DND-41 (cell line): ENCODE measurements at places on chromosomes 5 and 9.

DNA sequence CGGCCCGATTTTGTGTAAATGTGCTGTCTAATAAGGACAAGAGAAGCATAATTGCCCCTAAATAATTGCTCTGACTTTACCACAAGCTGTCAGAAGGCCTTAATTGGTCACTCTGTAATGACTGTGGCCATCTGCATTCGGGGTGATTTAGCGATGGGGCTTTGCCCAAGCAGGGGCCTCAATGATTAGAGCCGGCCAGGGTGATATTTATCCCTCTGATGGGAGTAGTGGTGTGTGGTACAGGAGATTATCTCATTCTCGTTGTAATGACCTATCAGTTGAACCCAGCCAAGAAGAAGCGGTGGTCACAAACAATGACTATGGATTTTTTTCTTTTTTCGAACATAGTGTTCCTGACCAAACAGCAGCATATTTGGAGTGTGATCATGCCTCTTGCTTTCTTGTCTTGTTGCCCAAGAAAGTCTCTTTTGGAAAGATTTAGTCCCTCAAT, 72.0 kb upstream of the SAP30L start:
- DNase-seq: no peak

- DNase-seq: no peak
Measured at GRCh38 chr9:124353166-124353768, 62.0 kb downstream of the PSMB7 start.

- no peak for DNase-seq
Measured at GRCh38 chr5:104859437-104859836, 1296.8 kb upstream of the NUDT12 start.

DNA sequence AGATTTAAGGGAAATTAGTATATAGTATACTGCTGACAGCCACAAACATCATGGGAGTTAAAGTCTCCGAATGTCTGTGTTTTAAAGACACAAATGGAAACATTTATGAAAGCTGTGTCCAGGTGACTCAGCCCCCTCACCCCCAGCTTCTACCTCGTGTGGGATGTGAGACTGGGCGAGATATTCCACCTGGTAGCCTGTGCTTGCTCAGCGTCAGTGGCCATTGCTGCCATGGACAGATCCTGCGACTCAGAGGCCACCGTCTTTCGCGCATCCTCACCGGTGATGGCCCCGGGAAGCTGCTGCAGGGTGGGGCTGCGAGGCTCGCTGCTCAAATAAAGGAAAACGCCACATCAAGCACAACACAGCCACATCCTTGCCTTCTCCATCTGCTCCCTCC, 31.2 kb upstream of the EXOC3 start:
- no peak for DNase-seq

DNA sequence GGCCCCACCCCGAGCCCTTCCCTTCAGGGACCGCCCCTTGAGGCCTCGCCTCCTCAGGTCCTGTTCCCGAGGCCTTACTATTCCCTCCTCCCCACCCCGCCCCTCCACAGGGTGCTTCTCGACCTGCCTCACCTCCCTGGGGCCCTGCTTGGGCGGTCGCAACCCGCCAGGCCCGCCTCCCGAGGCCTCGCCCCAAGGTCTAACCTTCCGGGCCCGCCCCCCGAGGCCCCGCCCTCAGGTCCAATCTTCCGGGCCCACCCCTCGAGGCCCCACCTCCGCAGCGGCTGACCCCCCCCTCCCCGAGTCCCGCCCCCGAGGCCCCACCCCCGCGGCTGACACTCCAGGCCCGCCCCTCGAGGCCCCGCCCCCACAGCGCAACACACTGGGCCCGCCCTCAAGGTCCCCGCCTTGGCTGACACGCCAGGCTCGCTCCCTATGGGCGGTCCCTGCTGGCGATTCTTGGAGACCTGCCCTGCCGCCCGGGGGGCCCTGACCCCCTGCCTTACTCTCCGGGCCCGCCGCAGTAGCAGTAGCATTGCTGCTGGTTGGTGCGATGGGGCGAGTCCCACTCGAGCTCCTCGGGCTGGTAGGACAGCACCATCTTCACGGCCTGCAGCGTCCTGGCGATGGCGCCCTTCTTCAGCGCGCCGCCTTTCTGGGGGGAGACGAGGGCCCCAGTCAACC, 8.2 kb downstream of the PHF19 start:
- no peak for DNase-seq

DNA sequence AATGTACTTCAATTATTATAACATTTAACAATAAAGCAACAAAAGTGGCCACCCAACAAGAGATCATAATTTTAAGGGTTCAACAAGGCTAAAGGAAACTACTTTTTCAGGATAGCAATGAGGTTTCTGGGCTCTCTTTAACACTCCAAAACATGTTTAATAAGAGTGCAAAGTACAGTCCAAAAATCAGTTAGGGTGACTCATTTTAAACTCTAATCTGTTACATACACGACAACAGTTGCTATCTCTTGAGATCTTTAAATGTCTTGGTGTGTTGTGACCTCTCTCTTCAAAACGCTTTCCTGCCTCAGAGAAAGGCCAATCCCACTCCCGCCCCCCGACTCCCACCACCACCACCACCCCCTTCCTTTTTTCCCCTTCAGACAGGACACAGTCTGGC, 11.5 kb downstream of the NFIB start:
- DNase-seq: no peak

GRCh38 chr5:150065346-150065745, 21.0 kb downstream of the CSF1R start:
- DNase-seq: no peak

DNA sequence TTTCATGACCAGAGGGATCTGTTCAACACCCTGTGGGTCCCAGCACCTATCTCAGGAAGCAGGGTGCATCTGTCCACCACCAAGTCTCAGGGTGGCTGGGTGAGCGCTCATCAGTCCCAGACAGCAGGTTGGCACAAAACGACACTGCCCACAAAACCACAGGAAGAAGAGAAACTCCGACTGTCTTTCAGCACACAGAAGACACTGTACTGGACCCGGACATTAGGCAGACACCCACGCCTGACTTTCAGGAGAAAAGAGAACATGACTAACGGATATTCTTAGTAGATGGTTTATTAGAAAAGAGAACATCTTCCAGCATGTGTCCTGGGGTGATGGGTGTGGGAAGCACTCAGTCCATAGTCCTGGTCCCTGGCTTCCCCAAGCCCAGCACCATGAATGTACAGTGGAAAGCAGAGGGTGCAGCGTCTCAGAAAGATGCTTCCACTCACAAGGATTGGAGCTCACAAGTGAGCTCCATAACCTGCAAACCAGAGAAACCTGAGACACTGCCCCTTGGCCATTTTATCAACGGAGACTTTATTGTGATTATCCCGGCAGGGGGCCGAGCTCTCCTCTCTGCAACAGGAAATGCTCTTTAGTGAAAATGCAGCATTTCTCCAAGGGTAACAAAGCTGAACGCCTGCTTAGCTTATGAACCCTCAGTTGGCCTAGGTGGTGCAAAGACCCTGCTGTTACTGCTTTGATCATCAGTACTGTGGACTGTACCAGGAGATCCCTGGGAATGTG, 35.8 kb upstream of the LCP2 start:
- DNase-seq: peak; percentile 66

GRCh38 chr9:108478431-108479332, 377.1 kb downstream of the ACTL7B start:
- no peak for DNase-seq

DNA sequence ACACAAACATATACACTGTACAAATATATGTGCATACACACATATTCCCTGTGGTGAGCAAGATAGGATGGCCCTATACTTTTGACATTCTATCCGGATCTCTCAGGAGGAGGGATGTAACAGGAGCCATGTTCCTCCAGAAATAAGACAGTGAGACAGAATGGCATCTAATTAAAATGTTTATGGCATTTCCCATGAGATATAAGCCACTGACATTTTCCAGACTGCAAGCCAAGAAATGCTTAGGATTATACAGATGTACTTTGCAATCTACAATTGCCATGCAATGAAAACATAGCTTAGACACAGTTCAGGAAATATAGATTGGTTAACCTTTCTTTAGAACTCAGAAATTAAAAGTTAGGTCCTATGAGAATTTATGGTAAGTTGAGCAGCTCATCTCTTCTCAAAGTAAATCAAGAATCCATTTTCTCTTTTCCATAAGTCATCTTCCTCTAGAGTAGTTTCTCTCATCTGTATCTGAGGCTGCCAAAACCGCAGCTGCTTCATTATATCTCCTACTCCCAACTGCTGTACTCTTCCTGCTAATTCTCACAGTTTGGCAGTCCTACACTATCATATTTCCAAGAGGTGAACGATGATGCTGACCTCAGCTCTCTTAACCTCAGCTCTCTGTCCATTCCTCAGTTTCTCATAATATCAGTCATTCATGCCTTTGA, 1719.1 kb downstream of the MAT2B start:
- no peak for DNase-seq

DNA sequence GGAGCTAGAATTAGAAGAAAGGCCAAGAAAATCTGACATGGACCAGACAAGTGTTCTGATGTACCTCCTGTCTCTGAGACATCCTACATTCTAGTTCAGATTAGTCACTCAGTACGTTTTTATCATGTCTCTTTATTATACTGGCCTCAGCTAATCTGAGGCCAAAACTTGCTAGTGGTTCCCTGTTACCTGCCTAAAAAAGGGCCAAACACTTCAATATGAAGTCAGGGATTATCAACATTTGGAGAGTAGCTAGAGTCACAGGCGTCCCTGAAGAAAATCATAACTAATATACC, 587.4 kb downstream of the PRELID2 start:
- DNase-seq: no peak

- DNase-seq: no peak
Measured at GRCh38 chr9:135374591-135374990, 105.0 kb upstream of the PPP1R26 start.

DNA sequence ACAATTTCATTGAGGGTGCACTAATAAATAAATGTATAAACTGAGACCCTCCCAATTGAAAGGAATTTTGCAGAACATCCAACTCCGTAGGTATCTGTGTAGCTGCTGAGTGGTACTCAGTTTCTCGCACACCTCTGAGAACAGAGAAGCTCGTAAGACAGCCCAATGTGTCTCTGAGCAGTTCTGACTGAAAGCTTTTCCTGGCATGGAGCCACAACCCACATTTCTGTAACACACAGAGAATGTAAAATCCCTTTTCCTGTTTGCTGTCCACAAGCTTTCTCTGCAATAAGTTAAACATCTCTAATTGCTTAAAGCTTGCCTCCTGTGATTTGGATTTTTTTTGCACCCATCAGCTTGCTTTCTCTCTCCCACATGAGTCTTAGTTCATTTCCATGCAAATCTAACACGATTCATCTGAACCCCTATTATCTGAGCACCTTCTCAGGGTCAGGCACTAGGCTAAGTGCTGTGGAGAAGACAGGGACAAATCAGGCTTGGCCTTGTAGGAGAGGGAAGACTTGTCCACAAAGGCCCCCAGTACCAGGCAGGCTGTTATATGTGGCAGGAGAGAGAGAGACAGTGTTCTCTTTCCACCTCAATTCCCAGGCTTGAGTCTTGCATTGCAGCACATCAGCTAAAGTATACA, 44.2 kb upstream of the COL15A1 start:
- peak; percentile 11 for DNase-seq

GRCh38 chr5:147552897-147553296, 43.0 kb upstream of the DPYSL3 start:
- DNase-seq: no peak

GRCh38 chr5:135174315-135175096, 140.5 kb upstream of the PITX1 start:
- no peak for DNase-seq

GRCh38 chr9:19223724-19224123, 6.8 kb upstream of the DENND4C start:
- no peak for DNase-seq

- peak; percentile 23 for DNase-seq
Measured at GRCh38 chr5:155943516-155944407, 383.2 kb upstream of the SGCD start.

DNA sequence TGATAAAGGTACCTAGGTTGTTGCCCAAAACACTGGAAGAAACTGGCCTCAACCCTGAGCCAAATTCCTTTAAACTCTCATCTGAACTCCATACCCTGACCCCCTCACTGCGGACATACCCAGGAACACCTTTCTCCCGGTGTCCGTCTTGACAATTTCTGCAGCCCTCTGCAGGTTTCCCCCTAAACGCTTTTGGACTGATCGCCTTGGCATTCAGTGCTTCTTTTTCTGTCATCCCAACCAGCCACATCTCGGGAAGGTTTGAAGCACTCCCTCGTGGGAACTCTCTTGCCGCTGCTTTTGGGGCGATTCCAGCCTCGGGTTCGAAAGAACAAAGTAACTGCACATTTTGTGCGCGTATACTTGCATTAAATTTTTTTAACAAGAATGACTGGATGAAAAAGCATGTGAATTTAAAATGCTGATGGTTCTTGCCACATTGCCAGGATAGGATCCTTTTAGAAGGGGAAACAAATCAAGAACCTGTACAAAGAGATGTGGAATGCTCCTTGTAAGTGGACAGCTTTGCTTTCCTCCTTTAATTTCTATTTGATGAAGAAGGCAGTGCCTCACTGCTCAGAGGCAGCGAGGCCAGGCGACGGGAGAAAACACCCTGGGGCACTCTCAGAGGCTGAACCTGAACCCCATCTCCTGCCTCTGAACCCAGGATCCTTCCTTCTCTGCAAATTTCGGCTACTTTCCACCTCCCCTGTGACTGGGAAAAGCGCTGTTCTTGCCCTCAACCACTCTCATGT, 615 bp downstream of the PSMD5 start:
- no peak for DNase-seq

GRCh38 chr9:86977205-86977835, 30.0 kb upstream of the GAS1 start:
- DNase-seq: no peak

- no peak for DNase-seq
Measured at GRCh38 chr9:126070058-126070655, 256.5 kb upstream of the MVB12B start.

GRCh38 chr5:59579101-59579823, 314.3 kb downstream of the PDE4D start:
- DNase-seq: no peak

DNA sequence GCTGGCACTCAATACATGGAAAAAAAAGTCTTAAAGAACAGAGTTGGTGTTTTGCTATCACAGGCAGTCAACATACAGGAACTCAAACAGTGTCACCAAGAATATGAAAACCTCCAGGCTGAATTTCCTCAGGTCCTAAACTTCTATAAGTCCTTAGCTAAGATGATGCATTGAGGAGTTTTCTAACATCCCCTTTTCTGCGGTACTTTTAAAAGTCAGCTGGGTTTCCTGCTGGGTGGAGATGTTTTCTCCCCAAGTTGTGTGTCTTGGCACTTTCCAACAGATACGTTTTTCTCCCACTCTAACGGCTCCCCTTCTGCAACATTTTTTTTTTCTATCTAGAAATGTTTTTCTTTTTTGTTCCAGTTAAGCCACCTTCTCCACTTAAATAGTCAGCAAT, 244.8 kb upstream of the HAPLN1 start:
- DNase-seq: no peak

- no peak for DNase-seq
Measured at GRCh38 chr5:35600591-35600990, 17.1 kb upstream of the SPEF2 start.

DNA sequence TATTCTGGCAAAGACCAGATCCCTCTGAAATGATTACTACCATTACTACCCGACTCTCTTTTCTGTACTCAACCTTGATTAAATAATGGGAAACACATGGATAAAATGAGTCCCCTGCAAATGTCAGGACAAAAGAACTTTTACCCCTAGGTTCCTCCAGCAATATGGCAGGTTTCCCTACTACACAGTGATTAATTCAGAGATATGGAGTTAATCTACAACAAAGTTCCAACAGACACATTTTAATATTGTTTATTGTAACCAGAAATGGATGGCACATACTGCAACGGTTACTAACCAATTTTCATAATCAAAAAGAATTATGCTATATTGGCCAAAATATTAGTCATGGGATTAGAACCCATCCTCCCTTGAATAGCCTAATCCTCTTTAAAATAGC, 294.8 kb downstream of the ATPSCKMT start:
- DNase-seq: no peak

- no peak for DNase-seq
Measured at GRCh38 chr5:34447424-34447823, 208.7 kb upstream of the RAI14 start.
